Activated CD4-positive, alpha-beta T cell treated with anti-CD3 and anti-CD28 coated beads, Interleukin-2, amount 10 ng/mL, durations not matched to agents 7 days and 5 days (primary cell): ENCODE measurements at places on chromosomes 6 and 20. TPM values are rescaled to one million over a fixed set of nuclear protein-coding genes. Genes with fewer than 3 reads are reported as not detected.

The CRNKL1 gene
- total RNA-seq, result 23.2 TPM

DNA sequence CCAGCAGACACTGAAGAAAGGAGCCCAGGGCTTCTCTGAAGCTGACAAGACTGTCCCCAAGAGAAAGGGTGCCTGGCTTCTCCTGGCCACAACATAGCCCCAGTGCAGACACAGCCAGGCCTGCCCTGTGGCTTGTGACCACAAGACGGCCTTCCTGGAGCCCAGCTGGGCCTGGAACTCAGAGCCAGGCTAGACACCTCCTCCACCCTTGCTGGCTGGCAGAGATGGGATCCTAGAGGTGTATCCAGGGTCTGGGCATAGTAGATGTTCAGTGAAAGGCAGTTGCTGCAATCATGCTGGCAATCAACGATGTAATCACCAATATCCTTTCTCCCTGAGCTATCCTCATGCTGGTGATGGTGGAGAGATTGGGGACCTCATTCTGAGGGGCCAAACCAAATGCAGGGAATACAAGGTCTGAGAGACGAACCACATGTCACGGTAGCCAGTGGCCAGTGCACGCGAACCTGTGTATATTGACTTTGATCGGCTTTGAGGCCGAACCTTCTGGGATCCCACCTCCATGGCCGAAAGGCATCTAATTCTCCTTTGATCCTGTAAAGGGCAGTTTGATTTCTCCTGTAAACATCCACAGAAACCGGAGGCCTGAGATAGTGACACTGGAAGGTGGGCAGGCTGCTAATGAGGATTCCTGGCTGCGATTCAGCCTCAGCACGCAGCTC lies 115.2 kb downstream of the PSMB1 start:
- DNase-seq, result no peak

DNA sequence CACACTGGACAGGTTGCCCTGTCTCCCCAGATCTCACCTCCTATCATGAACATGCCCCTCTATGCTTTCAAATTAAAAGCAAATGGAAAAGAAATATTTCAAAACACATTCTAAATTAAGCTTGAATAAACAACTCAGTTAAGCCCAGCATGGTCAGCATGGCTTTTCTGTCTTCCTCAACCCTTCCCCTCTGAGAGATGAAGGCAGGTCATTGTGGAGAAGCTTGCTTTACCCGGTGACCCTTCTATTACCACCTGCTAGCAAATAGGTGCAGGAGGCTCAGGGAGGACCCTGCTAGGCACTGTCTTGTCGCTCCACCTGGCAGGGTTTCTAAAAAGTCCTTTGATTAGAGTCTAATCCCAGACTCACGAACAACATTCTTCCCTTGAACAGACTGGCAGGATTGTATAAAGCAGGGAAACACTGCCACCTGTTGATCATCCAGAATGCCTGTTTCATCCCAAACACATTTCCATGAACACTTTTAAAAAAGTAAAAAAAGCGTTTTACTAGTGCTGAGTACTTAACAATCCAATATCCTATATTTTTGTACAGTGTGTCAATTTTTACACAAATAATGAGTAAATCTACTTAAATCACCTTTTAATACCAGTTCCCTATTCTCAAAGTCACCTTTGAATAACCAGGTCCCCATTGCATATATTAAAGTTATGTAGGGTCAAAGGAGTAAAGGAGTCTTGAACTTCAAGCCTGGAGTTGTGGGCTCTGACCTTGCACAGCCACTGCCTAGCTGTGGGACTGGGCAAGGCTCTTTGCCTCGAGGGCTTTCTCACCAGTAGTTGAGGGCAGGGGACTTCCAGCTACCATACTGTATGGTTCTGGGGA lies 75.5 kb downstream of the GPR6 start:
- DNase-seq, result peak; percentile 20

GRCh38 chr20:48582673-48582985 lies 245.2 kb downstream of the PREX1 start:
- no peak for DNase-seq

- DNase-seq, result no peak
Measured at GRCh38 chr6:29797135-29797534, 30.5 kb upstream of the HLA-G start.

The EMILIN3 gene
- not detected for total RNA-seq

- no peak for DNase-seq
Measured at GRCh38 chr20:53735536-53736050, 142.0 kb upstream of the ZNF217 start.

- no peak for DNase-seq
Measured at GRCh38 chr6:2563635-2564034, 187.1 kb downstream of the MYLK4 start.

The OLIG3 gene
- not detected for total RNA-seq

- DNase-seq, result no peak
Measured at GRCh38 chr6:154410619-154411072, 54.0 kb upstream of the IPCEF1 start.

GRCh38 chr6:124294574-124295200 lies 491.0 kb downstream of the NKAIN2 start:
- DNase-seq, result no peak

GRCh38 chr6:7257521-7258230 lies 55.3 kb downstream of the SSR1 start:
- DNase-seq, result no peak

- DNase-seq, result no peak
Measured at GRCh38 chr6:129663531-129663930, 46.4 kb downstream of the ARHGAP18 start.

The RIMS1 gene
- not detected for total RNA-seq

GRCh38 chr20:39800111-39800510 lies 838.0 kb downstream of the DHX35 start:
- DNase-seq, result no peak

The SLC17A4 gene
- not detected for total RNA-seq

GRCh38 chr20:13220904-13221297 lies at the start of gene ISM1:
Gene ISM1, plus strand, starts transcription at chr20:13221274. Its CDS starts 503 bp downstream, at chr20:13221777.
- peak; percentile 34 for DNase-seq
